ENCODE measurements at places on chromosomes 12 and 14.

- no peak for DNase-seq
These were observed 105.8 kb upstream of the ATXN7L3B start for GRCh38 chr12:74431801-74432200.

DNA sequence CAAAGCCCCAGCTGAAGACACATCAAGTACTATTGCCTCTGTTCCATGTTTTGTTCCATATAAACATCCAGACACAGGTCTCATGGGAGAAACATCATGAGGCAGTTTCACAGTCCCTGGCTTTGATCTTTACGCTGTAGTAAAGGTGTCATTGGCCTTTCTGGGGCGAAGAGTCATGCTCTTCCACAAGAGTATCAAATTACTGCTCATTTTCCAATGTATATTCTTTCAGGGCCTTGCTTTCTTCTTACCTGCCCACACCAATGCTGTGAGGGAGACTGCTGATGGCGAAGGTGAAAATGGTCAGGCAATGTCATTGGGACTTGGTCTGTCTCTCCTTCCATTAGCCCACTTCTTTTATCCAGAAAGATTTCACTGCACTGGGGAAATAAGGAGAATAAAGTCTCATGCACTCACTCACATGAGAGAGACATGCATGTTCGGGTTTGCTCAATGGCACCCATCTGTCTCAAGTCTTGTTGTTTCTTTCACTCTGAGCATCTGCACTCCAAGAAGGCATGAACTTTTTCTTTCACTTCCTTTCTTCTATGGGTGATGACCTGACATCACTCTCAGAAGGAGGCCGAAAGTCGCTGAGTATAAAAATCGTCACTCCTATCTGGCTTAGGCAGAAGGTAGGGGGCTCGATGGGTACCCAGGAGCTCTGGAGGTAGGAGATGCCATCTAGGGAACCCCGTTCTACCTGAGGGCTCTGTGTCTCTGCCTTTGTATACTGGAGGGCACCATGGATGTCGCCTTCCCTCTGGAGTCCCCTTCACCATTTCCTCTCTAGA is 1.3 kb upstream of the JDP2 start:
- no peak for DNase-seq

DNA sequence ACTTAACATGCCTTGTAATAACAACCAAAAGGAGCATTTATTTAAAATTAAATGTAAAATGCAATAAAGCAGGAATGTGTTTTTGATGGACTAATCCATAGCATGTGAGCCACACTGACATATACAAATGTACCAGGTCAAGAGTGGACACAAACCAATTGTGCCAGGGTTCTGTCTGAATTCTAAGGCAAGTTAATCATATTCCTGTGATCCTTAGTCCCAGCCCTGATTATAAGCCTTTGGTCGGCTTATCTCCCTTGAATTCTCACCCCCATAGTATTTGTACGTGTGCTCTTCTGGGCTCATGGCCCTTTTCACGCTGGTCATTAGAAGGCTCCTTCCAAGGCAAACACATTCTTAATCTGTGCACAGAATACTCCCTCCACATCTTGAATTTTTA is 10.6 kb upstream of the SRSF5 start:
- no peak for DNase-seq

DNA sequence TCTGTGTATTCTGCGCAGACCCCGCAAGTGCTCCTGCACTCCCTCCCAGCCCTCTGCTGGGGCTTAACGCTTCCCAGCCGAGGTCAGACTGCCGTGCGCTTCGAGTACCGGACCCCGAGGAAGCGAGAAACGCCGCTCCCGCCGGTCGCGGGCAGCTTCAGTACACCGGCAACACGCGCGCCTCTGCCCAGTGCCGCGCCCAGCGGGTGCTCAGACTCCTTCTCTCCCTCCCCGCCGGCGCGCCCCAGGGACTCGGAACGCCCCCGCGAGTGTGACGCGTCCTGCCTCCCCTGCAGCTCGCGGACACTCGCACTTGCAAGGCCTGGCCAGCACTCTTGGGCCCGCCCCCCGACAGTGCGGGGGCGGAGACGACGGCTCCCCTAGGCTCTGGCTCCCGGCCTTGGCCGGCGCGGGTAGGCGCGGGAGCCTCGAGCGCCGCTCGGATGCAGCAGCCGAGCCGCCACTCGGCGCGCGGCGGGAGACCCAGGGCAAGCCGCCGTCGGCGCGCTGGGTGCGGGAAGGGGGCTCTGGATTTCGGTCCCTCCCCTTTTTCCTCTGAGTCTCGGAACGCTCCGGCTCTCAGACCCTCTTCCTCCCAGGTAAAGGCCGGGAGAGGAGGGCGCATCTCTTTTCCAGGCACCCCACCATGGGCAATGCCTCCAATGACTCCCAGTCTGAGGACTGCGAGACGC is at the start of gene PTGER2:
Gene PTGER2 (plus strand): TSS at position 410 of the 692 bp plus-strand sequence. CDS start 237 bp downstream, at position 647.
- DNase-seq: peak; percentile 65

DNA sequence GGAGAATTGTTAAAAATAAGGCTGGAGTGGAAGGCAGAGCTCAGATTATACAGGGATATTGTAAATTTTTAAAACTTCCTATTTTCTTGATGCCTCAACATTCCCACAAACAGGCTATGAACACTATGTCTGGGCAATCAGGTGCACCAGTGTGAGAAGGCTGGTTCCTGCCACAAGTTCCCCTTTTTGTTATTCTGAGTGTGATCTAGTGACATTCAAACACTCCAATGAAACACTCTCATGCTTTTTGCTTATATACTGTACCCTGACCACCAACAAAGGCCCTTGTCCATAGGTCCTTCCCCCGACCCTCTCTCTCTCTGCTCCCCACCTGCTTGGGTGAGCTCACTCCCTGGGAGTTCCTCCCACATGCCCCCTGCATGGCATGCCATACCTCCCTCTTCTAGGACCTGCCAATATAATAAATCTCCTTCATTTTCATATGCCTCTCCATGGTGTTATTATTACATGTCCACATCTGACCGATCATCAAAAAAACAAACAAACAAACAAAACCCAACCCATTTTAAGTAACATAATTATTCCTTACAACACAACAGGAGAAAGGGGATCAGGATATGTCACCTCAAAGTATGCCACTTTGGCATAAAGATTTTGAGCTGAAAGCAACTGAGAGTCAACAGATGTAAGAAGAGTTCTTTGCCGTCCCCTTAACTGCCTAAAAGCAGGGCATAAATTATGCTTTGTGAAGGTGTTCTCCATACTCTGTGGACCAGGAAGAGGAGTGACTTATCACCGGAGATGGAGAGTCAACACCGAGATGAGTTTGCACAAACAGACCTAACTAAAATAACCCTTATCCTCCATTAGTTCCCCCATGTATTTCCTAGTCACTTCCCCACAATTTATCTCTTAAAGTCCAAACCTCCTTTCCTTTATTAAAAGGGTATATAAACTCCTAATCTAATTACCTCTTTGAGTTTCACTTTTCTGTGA is 42.5 kb upstream of the CATSPERB start:
- DNase-seq: no peak

- DNase-seq: no peak
These were observed at the start of gene GLIPR1 for GRCh38 chr12:75480469-75480949. Gene GLIPR1 (plus strand): TSS chr12:75480755. CDS start chr12:75480881, 126 bp downstream.

DNA sequence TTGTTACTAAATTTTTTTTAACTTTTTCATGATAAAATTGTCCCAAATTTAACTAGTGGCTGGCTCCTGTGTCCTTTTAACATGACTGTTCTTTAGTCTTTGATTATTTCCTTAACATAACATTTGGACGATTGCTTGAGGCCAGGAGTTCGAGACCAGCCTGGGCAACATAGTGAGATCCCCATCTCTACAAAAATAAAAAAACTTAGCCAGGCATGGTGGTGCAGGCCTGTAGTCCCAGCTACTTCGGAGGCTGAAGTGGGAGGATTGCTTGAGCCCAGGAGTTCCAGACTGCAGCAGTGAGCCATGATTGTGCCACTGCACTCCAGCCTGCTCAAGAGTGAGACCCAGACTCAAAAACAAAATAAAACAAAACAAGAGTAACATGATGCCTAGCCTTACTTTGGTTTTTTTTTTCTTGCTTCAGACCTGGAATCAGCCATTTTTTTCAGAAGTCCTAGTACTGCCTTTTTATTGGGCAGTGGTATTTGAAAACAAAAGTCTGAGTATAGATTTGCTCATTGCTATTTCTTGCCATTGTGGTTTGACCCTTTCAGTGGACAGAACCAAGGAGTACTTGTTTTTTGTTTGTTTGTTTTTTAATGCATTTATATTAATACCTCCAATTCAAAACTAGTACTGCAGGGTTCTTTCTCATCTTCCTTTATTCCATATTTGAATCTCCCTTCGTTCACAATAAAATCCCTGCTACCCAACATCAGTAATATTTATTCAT is 4.8 kb downstream of the TOGARAM1 start:
- DNase-seq: no peak

GRCh38 chr12:84585776-84586395 is 326.7 kb downstream of the SLC6A15 start:
- DNase-seq: no peak

GRCh38 chr14:63670692-63671091 is 29.0 kb upstream of the WDR89 start:
- DNase-seq: no peak

DNA sequence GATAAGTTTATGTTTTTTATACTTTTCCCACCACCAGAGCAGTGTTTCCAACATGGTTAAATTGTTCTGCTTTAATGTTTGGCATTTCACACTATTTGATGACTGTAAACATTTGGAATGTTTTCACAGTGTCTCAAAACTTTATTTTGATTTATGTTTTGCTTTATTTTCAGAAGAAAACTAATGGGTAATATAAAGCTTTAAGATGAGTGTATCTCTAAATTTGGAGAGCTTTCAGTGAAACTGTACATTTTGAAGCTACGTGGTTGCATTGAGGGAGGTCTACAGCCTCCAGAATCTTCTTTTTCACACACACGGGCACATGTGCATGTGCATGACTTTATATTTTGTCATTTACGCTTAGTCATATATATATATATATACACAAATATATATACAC is 10.7 kb downstream of the BICD1 start:
- DNase-seq: no peak

DNA sequence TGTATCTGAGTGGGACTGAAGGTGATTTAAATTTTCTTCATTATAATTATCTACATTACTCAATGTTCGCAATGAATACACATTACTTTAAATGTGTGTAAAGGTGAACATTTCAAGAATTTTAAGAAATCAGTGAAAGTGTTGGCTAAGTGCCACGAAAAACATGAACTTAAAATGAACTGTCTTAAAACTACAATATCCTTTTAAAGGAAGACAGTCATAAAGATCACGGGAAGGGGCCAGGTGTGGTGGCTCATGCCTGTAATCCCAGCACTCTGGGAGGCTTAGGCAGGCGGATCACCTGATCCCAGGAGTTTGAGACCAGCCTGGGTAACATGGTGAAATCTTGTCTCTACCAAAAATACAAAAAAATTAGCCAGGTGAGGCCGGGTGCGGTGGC is 11.2 kb downstream of the MOK start:
- no peak for DNase-seq

- no peak for DNase-seq
These were observed 550.8 kb downstream of the MED13L start for GRCh38 chr12:115726691-115727090.

DNA sequence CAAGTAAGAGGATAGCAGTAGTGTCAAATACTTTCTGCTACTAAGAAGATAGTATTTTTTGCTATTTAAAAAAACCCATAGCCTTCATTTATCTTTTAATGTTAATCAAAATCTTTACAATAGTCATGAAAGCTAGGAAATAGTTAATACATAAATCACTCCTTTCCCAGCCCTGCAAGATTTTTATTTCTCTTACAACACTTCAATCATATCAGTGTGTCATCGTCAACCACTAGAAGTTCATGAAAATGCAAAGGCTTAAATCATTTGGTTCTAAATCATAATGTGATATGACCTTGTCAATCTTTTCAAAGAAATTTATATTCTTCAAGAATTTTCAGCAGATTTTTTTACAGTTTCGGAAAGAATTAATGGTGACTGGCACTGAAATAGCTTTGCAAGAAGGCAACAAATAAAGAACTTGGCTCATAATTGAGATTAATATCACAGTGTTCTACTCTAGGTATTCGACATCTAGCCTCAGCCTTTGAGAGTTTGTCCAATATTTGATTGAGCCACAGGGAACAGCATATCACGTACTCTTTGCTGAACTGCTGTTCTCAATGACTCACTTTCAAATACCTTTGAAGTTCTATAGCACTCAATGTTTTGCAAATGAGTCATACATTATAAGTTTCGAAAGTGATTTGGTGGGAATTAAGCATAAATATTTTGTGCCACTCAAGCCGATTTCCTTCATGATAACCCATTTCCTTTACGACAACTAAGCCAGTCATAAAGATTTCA is 384.0 kb upstream of the FOXG1 start:
- DNase-seq: no peak

- DNase-seq: no peak
These were observed 19.6 kb downstream of the PRMT8 start for GRCh38 chr12:3510597-3510996.

DNA sequence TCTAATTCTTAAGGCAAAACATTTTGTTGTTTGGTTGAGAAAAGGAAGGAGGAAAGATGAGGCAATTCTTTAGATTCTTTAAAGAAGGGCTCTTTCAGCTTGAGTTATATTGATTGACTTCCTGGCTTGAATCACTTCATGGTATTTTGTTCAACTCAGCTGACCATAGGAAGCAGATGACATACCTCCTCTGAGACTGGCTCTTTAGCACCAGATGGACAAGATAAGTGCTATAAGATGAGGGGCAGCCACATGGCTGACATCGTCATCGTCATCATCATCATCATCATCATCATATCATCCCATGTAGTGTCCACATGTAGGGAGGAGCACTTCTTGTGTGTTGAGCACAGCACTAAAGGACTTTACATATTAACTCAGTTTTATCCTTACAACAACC is 81.3 kb downstream of the SSPN start:
- no peak for DNase-seq

GRCh38 chr12:57135527-57136326 is 7.4 kb downstream of the LRP1 start:
- no peak for DNase-seq

- no peak for DNase-seq
These were observed 646.9 kb downstream of the DIO2 start for GRCh38 chr14:79564371-79564770.

- no peak for DNase-seq
These were observed 165.9 kb upstream of the TMEM260 start for GRCh38 chr14:56413721-56414120.

- DNase-seq: peak; percentile 6
These were observed 1.5 kb downstream of the TMEM132C start for GRCh38 chr12:128268379-128268995.

- no peak for DNase-seq
These were observed 339.8 kb downstream of the TMEM121 start for GRCh38 chr14:105865904-105866840.

DNA sequence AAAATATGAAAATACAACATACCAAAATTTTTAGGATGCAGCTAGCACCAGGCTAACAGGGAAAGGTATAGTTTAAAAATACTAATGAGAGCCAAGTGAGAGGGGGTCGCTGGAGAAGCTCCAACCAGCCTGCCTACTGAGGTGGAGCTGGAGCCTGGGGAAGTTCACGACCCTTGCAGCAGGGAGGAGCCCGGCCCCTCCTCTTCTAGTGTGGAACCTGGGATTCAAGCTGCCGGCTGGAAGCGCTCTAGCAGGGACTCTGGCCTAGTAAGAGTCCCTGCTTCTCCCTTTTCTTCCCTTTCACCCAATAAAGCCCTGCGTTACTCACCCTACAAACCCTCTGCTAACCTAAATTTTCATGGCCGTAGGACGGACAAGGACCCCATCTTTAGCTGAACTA is 5.0 kb upstream of the KCNK13 start:
- no peak for DNase-seq
